Small intestine (tissue), 16 donors: ENCODE measurements at places on chromosomes 6 and 20.
A peak's percentile ranks its signal among the peaks of the same experiment; 100 is the strongest.

- peak; percentile 75 for DNase-seq
These were observed 12.8 kb upstream of the HINT3 start for GRCh38 chr6:125943528-125944433.

DNA sequence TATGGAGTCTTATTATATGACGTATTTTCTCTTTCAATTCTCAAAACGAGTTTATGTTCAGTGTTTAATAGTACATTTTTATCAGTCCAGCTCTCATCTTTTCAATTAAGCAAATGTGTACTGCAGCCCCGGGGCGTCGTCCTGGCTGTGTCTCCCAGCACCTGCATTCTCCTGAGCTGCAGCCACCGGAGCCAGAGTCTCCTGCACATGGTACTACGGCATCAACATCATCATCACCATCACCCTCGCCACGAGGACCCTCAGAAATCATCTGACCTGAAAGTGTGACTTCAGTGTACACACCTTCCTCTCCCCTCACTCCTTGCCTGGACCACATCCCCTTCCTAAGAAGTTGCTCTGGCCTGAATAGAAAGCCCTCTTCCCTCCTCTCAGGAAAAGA is 267.7 kb upstream of the ARID1B start:
- DNase-seq: no peak

DNA sequence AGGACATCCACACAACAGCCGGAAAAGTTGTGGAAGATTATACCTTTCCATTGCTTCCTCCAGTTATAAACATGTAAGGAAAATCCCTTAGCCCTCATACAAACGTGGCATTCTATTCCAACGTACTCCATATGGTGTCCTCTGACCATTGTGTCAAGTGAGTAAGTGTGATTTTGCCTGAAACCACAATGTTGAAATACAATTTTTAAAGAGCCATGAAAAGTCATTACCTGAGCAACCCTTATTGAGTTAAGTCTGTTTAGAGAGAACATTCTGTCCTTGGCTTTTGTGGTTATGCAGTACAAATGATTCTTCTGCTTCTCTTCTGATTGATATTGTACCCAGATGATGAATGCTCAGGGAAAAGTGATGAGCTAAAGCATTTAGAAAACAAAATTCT is 530.1 kb downstream of the HAO1 start:
- no peak for DNase-seq

GRCh38 chr6:23732521-23732920 is 393.5 kb upstream of the NRSN1 start:
- DNase-seq: no peak

DNA sequence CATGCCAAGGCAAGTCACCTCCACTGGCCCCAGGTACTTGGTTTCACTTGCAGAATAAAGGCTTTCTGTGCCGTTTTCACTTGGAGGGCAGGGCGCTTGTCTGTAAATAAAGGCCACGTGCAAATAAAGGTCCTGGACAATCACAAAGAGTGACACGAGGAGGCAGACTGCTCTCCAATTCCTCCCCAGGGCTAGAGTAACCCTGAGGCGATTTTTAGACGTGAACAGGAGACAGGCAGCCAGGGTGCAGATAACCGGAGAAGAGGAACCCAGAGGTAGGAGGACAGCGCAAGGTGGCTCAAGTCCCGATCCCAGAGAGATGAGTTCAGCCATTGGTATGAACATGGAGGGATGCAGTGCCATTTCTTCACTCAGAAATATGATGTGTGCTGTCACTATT is 327.4 kb downstream of the KIF16B start:
- no peak for DNase-seq

GRCh38 chr20:15835811-15836210 is 737.4 kb downstream of the KIF16B start:
- DNase-seq: no peak

GRCh38 chr6:136859430-136859829 is 37.0 kb downstream of the PEX7 start:
- no peak for DNase-seq
